ENCODE measurements at places on chromosomes 7 and 10.
A peak's percentile ranks its signal among the peaks of the same experiment; 100 is the strongest.

GRCh38 chr7:151195616-151196450 lies 8.8 kb upstream of the ASB10 start:
- no peak for DNase-seq

DNA sequence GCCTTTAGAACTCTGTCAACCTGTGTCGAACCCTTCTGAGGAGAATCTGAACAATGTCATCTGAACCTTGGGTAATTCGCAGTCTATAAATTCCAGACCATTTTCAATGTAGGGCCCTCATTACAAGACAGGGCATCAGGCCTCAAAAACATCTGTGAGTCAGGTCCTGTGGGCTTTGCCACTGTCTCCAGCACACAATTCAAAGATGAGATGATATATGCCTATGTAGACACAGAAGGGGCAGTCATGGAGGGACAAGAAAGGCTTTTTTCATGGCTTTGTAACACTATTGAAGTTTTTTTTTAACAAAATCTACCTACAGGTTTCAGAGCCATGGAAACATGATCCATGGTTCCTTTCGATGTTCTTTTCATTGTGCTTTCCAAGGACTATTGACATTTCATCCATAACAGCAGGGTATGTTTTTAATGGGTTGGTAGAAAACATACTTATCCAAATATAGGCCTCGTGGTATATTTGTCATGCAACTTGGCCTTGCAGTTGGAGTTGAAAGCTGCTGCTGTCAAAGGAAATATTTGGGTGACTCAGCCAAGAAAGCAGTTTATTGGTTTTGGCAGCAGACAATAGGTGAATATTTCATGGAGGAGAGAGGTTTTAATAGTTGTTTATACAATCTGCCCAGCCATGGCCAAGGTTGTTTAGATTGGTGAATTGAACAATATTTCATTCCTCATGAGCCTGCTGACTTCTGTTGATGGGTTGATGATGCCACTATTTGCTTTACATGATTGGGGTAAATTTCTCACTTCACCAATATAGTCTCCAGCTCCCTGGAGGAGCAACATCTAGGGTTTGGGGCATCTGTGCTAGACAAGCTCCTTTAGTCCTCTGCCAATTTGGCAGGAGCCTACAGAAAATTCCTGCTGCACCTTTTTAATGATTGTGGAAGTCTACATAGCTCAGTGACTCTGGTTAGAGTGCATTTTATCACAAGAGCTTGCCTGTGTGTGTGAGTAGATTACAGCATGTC lies 158.4 kb upstream of the TMEM72 start:
- no peak for DNase-seq

- peak; percentile 27 for DNase-seq
Observed at GRCh38 chr10:86536294-86536861, 14.8 kb upstream of the WAPL start.

- DNase-seq = no peak
Observed at GRCh38 chr10:15829495-15829894, 30.8 kb downstream of the MINDY3 start.

DNA sequence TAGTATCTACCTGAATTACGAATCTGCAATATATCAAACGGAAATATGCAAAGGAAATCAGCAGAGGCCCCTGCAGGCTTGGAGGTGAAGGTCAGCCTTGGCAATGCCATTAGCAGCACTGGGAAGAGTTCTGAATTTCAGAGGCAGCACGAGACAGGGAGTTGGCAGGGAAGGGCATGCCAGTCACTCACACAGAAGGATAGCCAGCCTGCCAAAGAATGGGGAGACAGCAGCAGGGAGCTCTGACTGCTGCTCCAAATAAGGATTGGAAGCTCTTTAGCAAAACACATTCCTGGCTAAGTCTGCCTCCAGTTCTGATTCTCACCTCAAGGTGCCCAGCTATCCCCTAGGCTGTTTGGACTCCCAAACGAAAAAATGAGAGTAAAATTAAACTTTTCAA lies 188.0 kb downstream of the PDE1C start:
- no peak for DNase-seq

- peak; percentile 28 for DNase-seq
Observed at GRCh38 chr7:90250601-90251303, 5.8 kb downstream of the CFAP69 start.

DNA sequence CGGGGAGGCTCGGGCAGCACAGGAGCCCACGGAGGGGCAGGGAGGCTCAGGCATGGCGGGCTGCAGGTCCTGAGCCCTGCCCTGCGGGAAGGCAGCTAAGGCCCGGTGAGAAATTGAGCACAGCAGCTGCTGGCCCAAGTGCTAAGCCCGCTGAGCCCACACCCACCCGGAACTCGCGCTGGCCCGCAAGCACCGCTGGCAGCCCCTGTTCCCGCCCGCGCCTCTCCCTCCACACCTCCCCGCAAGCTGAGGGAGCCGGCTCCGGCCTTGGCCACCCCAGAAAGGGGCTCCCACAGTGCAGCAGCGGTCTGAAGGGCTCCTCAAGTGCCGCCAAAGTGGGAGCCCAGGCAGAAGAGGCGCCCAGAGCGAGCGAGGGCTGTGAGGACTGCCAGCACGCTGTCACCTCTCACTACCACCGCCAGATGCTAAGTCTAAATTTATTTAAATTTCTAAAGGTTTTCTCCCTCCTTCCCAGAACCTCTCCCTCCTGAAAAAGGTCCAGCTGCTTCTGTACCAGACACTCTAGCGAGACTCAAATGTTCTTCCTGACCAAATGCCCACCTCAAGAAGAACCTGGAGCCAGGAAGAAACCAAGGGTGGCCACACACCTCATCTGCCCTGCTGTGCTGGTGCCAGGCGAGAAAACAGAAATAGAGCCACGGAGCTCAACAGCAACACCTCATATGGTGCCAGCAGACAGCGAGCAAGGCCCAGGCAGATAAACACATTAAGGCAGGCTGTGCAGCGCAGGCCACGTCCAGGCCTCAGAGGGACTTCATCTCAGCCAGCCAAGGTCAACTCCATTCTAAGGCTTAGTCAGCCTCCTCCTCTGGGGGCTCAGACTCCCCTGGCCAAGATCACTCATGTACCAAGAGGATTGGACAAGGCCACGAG lies 47.0 kb downstream of the KCNMA1 start:
- no peak for DNase-seq

GRCh38 chr7:134996097-134996550 lies 9.8 kb downstream of the AGBL3 start:
- DNase-seq = no peak

GRCh38 chr10:126889421-126889820 lies 15.8 kb upstream of the DOCK1 start:
- no peak for DNase-seq

- DNase-seq = peak; percentile 78
Observed at GRCh38 chr7:142689439-142690120, 59.7 kb upstream of the PRSS1 start.

DNA sequence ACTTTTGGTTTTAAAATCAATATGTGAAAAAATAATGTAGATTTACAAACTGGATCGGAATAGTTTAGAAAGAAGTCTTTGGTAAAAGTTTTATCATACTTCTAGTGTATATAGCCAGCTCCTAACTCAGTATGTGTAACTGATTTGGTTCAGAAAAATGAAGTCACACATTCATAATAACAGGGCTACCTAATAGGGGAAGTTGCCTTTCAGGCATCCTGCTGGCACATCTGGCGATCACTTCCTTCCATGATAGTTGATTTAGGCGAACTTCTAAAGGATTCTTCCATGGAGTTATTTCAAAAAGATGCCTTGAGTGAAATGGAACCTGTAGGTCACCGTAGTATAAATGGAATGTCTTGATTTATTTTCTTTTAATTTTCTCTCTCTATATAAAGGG lies 69.1 kb downstream of the SHH start:
- DNase-seq = peak; percentile 57

GRCh38 chr10:123537188-123537961 lies 128.8 kb upstream of the GPR26 start:
- no peak for DNase-seq

DNA sequence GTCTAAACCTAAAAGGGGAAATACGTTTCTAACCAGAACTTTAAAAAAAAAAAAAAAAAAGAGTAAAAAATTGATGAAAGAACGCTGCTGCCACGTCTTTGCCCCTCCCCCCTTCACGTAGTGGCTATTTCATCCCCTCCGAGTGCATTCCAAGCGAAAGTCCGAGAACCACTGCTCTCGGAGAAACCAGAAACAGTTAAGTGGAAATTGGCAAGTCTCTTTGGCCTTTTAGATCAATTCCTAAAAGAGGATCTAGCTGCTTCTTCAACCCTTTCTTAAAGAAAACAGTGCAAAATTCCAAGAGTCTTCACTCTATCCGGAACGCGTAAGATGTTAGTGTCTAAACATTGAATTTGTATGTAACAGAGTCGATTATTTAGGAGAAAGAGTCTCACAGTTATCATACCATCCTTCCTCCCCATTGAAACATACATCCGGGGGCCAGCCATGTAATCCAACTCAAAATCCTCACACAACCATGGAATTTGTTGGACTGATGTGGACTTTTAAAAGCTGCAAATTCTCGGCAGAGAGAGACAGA lies 1.1 kb downstream of the P4HA1 start:
- DNase-seq = peak; percentile 57

DNA sequence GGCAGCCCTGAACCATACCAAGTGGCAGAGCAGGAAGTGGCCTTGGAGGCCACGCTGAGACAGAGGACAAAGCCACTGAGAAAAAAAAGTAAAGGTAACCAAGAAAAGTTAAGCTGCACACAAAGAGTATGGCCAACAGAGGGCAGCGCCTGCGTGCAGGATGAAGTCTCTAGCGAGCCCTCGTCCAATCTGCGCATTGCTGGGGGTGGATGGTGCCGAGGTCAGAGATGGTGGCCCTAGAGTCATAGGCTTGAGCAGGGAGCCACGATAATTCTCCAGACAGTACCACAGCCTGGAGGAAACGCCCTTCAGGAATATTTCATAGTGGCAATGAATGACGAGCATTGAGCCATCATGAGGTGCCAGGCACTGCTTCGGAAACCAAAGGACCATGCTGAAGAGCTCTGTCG lies 9.7 kb downstream of the ATP6V0E2 start:
- DNase-seq = peak; percentile 74

GRCh38 chr10:26911811-26912461 lies 51.2 kb upstream of the ABI1 start:
- no peak for DNase-seq

- no peak for DNase-seq
Observed at GRCh38 chr7:14521183-14521582, 381.4 kb downstream of the DGKB start.

DNA sequence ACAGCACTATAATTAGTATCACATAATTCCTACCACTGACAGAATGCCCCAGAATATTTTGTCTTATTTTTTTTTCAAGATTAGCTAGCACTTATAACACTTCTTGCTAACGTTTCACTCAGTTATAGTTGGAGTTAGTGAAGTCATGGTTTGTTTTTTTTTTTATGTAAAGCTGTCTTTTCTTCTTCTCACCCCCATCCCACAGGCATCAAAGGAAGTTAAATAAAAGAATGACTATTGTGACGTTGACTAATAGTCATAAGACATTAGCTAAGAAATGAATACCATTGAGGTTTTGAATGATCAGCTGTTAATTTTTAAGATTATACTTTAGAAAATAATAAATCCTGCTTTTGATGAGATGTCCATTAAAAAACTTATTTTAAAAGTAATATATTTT lies 498.3 kb downstream of the GFRA1 start:
- DNase-seq = no peak

GRCh38 chr10:71366690-71367089 lies 30.0 kb upstream of the CDH23 start:
- no peak for DNase-seq

- peak; percentile 72 for DNase-seq
Observed at GRCh38 chr10:90857635-90858460, at the start of gene HTR7. TSS of gene HTR7 (minus strand) at chr10:90858039. CDS start at chr10:90857671, 368 bp downstream.

- DNase-seq = no peak
Observed at GRCh38 chr10:4051011-4051640, 266.1 kb upstream of the KLF6 start.

DNA sequence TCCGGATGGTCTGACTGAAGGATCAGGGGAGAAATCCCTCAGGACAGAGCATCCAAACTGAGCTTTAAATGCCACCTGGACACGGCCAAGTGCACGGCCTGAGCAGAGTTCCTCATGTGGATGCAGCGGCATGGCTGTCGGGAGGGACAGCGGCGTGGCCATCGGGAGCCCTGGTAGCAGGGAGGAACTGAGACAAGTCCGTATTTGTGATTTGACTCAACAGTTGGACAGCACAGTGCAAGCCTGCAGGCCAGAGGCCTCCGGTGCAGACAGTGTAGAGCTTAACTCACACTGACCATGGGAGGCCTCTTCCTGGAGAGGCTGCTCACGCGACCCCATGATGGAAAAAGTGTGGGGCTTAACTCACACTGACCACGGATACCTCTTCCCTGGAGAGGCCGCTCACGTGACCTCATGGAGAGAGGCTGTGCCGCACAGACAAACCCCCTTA lies 207.4 kb downstream of the DIP2C start:
- no peak for DNase-seq

DNA sequence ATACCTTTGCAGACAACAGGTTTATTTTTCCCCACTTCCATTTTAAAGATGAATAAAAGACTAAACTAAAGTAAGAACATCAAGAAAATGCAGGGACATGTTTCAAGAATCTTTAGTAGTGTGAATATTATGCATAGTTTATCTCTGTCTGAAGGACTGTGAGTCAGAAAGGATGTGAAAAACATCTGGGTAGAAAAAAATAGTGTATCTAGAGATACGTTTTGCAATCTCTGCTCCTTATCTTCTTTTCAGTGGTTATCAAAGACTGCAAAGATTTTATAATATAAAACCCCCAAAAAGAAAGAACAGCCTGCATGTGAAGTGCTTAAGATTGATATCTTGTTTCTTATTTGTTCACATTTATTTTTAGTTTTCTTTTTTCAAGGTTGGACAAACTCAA lies 101.9 kb upstream of the ARHGAP21 start:
- peak; percentile 10 for DNase-seq

- DNase-seq = peak; percentile 74
Observed at GRCh38 chr10:75399461-75400162, 2.0 kb downstream of the ZNF503 start.

DNA sequence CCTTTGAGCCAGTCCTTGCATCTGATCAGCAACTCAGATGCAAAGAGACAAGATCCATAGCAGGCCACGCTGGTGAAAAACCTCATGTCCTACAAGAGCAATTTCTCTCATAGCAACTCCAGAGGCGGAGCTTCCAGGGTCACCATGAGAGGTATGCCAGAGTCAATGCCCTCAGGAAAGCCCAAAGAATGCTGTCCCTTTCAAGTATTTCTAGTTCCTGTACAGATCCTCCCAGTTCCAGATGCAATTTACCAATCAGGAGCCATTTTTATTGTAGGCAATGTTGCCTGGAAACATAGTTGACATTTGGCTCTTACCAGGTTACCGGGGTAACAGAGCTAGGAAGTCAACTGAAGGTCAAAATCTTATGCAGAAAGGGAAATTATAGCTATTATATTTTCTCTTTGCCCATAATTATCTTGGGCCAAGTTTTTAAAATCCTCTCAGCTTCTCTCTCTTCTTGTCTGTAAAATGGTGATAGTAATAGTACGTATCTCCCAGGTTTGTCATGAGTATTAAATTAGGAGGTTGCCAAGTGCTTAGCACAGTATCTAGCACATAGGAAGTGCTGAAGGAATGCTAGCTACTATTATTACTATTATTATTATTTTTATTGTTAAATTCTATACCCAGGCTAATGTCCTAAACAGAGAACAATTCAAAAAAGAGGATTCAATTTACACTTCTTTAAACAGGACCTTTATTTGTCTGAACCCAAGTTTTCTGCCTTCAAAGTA lies 46.3 kb upstream of the TM9SF3 start:
- no peak for DNase-seq

Data from common myeloid progenitor, CD34-positive (primary cell).